ENCODE measurements at places on chromosomes 1 and 21.
A peak's percentile ranks its signal among the peaks of the same experiment; 100 is the strongest.

DNA sequence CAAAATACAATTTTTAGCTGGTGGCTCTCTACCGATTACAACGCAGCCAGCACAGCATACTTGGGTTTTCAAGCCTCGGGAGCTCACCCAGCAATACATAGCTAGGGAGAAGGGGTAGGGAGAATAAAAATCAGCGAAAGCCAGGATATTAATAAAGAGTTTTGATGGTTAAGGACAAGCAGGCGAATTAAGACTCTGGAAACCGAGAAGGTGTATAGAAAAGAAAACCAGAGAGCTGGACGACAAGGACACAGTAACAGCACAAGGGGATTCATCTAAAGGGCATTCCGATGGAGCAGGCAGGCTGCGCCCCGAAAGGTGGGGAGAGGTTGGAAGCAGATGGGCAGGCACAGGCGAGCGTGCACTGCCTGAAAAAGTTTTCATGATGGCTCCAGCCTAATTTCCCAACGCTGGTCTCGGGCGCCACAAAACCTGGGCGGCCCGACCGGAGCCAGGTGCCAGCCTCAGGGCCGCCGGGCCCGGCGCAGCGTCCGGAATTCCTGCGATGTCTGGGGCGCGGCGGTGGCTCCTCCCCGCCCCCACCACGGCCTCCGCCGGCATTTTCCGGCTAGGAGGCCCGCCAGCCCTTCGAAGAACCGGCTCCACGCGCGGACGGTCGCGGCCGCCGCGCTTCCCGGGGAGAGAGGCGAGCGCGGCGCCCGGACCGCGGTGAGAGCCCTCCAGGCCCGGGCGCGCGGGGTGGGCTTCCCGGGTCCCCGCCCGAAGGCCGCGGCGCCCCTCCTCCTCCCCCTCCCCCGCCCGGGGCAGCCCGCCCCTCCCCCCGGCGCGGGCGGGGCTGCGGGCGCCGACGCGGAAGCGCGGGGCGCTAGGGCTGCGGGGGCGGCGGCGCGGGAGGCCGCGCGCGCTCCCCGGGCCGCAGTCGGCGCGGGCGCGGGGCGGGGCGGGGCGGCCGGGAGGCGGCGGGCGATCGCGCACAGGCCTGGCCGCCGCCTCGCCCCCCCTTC, 774 bp upstream of the DYRK1A start:
- DNase-seq = peak; percentile 80

- DNase-seq = peak; percentile 96
Measured at GRCh38 chr1:162541619-162542141, 19.8 kb upstream of the UAP1 start.

DNA sequence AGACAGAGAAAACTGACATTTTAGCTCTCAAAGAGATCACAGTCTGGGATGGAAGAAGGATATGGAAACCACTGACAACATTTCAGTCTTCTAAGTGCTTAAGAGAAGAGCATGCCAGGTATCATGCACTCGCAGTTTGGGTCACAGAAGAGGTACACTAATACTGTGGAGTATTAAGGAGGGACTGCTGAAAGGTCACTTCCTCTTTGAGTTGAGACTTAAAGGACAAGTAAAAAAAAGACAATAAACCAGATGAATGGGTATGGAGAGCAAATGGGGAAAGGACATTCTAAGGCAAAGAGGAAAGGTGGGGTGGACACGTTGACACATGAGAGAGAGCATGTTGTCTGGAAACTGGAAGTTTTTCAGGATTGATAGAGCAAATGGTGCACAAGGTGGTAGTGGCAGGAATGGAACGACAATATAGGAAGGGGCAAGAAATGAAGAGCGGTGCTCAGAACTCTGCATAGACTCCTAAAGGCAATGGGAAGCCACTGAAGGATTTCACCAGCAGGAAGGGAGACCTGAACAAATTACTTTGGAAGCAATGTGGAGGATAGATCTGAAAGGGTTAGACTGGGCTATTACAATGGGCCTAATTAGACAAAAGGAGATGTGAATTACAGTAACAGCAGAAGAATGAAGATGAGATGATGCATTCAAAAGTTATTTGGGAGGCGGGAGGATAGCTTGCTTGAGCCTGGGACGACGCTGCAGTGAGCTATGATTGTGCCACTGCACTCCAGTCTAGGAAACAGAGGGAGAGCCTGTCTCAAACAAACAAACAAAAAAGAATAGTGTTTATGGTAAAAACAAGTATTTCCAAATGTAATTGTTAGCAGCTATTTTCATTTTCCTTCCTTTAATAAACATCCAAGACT, 11.1 kb downstream of the DIPK1A start:
- DNase-seq = peak; percentile 86

DNA sequence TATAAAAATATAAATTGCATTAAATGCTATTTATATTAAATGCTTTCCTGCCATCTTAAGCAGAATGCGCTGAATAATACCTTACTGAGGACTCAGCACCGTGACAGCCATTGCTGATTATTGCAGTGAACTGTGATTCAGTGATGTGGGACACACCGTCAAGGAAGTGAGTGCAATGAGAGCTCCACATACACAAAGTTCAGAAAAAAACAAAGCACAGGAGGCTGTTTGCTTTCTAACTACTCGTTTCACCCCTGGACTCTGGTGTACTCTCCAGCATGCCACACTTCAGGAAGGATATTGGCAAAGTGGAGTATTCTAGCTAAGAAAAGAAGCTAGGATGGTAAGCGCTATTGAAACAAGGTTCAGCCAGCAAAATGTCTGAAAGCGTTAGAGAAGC, 57.4 kb upstream of the CXADR start:
- DNase-seq = no peak

GRCh38 chr1:232271991-232272589, 357.8 kb downstream of the SIPA1L2 start:
- DNase-seq = no peak

DNA sequence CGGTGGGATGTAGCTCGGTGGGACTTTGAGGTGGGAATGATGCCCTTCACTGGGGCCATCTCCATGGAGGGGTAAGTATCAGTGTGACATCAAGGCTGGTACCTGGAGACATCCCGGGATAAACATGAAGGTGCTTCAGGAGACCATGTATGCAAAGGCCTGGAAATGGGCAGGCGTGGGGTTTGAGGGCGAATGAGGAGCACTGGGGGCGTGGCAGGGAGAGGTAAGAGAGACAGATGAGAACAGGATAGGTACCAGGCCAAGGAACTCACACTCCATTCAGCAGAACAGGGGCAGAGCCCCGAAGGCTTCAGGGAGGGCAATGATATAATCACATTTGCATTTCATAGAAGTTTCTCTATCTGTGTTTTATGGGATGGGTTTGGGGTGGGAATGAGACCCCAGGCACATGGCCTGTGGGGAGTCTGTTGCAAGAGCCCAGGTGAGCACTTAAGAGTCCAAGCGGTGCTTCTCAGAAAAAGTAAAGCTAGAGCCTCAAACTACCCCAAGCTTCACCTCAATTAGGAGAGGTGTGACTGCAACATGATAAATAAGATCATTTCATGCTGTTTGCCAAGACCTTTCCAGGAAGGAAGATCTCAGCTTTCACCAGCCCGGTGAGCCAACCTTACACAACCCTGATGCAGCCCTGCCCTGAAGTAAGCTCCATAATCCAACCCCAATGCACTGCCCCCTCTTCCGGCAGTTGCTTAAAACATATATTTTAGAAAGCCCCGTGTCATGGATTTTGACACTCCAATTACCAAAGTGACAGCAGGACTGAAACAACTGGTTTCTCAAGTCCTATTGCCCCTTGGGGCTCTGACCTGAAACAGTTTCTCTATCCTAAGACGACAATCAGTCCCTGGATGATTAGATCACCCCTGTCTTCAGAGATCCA, 7.4 kb downstream of the S100A9 start:
- peak; percentile 94 for DNase-seq

Data from epithelial cell of esophagus (primary cell).